ENCODE measurements at places on chromosomes 1 and 21.

- DNase-seq: no peak
These were observed 9.1 kb upstream of the LCE2D start for GRCh38 chr1:152654110-152654509.

- DNase-seq: no peak
These were observed 359 bp downstream of the LRRC3 start for GRCh38 chr21:44455524-44456213.

- DNase-seq: no peak
These were observed 34.2 kb downstream of the SLC19A1 start for GRCh38 chr21:45507888-45508508.

GRCh38 chr1:8021676-8022266 lies 4.3 kb downstream of the ERRFI1 start:
- DNase-seq: no peak

- no peak for DNase-seq
These were observed 20.6 kb upstream of the PGD start for GRCh38 chr1:10378081-10378841.

DNA sequence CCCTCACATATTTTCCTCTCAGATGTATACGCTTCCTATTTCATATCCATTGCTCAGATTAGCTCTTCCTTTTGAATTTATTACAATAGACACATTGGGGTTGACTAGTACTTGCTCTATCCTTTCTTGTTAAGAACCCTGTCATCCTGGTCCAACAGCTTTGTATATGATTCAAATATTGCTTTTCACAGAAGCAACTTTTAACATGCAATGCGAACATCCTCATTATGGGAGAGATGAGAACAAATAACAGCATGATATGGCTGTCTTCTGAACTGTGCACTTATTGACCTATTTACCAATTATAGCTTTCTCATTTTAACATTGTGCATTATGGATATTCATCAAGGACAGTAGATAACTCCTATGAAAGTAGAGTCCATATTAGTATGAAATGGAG lies 510.8 kb downstream of the PTPRC start:
- no peak for DNase-seq

- no peak for DNase-seq
These were observed 32.0 kb downstream of the PLXNA2 start for GRCh38 chr1:208211921-208212843.

DNA sequence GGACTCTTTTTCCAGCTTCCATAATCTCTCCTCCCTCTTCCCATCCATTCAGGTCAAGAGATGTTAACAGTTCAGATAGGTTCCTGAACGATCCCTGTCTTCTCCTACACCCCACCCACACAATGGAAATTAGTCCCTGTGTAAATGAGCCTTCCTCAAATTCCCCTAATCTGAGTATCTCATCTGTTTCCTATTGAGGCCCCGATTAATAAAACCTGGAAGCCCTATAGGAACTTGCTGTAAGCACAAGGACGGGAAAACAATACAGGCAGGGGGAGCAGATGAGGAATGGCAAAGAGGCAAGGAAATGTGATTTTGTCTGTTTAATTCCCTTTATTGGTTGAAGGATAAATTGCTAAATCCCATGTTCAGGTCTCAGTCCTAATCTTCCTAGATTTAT lies 7.1 kb upstream of the GPX7 start:
- DNase-seq: no peak

- no peak for DNase-seq
These were observed 15.2 kb upstream of the KDM4A start for GRCh38 chr1:43634721-43635120.

GRCh38 chr1:210910020-210910575 lies 223.8 kb downstream of the KCNH1 start:
- DNase-seq: no peak

DNA sequence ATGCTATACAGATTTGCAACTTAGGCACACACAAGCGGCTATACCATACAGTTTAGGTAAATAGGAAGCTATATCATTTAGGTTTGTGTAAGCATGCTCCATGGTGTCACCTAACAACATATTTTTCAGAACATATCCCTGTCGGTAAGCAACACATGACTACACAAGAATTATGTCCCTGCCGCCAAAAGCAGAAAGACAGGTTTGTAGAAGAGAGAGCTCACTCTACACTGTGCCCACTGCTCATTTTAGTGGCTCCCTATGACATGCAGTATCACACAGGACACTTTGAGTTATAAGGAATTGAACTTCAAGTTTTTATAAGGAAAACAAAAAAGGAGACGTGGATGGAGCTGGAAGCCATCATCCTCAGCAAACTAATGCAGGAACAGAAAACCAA lies 132.5 kb upstream of the KAZN start:
- peak; percentile 3 for DNase-seq

GRCh38 chr1:185377831-185378230 lies 60.8 kb upstream of the IVNS1ABP start:
- no peak for DNase-seq

GRCh38 chr1:172398193-172398592 lies 22.3 kb upstream of the C1orf105 start:
- no peak for DNase-seq

GRCh38 chr1:143651350-143651992 lies 320.3 kb downstream of the FAM72C start:
- no peak for DNase-seq

- DNase-seq: no peak
These were observed 15.5 kb upstream of the CNN3 start for GRCh38 chr1:94942171-94943128.

- no peak for DNase-seq
These were observed 17.8 kb upstream of the MYCL start for GRCh38 chr1:39919545-39919944.

DNA sequence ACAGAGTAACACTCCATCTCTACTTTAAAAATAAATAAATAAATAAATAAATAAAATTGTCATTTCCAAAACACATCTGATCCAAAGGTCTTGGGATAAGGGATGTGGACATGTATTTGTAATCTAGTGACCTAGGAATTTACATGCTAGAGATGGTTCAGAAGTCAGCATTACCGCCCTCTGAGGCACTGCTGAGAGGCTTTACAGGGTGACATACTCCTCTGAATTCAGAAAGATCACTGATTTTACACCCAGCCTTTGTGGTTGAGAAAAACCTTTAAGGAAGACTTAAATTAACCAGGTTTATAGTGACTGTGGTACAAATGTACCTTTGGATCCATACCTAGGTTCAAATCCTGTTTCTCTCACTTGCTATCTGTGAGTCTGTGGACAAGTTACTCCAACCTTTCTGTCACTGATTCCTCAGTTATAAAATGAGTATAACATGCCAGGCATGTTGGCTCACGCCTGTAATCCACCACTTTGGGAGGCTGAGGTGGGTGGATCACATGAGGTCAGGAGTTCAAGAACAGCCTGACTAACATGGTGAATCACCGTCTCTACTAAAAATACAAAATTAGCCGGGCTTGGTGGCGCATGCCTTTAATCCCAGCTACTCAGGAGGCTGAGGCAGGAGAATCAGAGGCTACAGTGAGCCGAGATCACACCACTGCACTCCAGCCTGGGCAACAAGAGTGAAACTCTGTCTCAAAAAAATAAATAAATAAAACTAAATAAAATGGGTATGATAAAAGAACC lies 20.1 kb downstream of the OSBPL9 start:
- no peak for DNase-seq

DNA sequence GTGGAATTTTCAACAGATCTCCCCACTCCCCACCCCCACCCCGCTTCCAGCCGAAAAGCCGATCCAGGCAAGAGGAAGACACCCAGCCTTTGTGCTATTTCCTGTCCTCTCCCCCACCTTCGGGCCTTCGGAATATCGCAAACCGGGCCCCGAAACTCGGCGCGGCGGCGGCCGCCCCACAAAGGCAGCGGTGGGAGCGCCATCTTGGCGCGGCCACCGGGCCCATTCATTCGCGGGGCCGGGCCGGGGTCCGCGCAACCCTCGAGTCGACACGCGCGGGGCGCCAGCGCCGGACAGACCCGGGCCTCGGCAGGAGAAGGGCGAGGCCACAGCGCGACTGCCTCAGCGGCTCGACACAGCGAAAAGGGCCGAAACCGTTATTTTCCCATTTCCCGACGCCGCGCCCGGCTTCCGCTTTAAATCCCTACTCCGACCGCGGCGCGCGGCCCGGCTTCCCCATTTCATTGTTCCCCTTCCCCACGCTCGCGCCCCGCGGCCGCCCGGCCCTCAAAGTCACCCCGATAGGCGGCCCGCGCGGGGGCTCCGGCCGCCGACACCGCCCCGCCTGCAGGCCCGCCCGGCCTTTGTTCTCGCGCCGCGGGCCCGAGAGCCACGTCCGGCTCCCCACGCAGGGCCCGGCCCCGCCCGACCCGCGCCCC lies 911 bp downstream of the GNB1 start:
- no peak for DNase-seq

- DNase-seq: no peak
These were observed 241.9 kb downstream of the DNM3 start for GRCh38 chr1:172083191-172083590.

DNA sequence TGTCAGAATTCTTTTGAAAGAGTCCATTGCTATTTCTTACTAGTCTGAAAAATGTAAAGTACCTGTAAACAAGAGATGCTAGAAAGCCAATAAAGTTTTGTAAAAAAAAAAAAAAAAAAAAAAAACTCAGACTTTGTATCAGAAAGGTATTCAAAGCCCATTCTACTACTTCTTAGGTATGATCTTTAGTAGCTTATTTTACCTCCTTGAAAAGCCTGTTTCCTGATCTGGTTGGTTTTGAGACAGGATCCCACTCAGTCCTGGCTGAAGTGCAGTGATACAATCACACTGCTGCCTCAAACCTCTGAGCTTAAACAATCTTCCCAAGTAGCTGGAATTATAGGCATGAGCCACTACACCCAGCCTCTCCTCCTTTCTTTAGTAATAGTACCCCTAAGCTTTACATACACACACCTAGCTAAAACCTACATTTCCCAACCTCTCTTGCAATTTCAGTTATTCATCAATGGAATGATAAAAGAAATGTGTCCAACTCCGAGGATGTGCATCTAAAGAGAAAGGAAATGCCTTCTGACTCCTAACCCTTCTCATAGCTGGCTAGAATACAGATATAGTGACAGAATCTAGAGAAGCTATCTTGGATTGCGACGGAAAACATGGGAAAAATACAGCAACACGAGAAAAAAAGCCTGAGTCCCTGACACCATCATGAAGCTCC lies 30.6 kb downstream of the EPS15 start:
- DNase-seq: no peak

- no peak for DNase-seq
These were observed 359.0 kb downstream of the HHAT start for GRCh38 chr1:210687582-210688279.

DNA sequence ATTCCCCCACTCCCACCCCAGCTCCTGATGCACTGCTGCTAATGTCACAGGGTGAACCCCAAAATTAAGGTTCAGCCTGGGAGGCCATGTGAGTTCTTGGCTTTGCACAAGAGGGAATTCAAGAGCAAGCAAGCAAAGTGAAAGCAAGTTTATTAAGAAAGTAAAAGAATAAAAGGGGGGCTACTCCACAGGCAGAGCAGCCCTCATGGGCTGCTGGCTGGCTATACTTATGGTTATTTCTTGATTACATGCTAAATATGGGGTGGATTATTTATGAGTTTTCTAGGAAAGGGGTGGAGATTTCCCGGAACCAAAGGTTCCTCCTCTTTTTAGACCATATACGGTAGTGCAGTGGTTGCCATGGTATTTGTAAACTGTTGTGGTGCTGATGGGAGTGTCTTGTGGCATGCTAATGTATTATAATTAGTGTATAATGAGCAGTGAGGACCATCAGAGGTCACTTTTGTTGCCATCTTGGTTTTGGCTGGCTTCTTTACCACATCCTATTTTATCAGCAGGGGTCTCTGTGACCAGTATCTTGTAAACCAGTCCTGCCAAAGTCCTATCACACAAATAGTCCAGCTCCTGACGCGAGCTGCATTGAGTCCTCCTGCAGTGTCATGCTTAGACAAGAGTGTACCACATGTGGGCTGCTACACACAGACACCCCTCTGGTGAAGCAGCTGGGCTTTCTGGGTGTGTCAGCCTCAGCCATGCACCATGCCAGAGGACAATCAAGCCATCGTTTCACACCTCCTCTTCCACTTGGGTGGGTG lies 46.4 kb upstream of the CSF1 start:
- no peak for DNase-seq

DNA sequence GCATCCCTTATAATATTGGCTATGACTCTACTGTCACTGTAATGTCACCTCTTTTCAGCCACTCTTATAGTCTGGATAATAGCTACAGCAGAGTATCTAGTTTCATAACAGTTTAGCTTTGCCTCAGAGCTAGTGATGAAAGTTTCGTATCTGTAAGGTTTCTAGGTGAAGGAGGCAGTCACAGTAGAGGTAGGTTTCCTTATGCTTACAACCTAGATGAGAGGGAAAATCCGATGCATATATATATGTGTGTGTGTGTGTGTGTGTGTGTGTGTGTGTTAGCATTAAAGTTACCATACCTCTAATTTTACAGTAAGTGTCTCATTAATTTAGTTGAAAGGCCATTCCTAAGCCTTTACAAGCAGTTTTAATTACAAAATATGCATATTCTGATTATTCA lies 2.2 kb upstream of the TOR1AIP2 start:
- DNase-seq: no peak

DNA sequence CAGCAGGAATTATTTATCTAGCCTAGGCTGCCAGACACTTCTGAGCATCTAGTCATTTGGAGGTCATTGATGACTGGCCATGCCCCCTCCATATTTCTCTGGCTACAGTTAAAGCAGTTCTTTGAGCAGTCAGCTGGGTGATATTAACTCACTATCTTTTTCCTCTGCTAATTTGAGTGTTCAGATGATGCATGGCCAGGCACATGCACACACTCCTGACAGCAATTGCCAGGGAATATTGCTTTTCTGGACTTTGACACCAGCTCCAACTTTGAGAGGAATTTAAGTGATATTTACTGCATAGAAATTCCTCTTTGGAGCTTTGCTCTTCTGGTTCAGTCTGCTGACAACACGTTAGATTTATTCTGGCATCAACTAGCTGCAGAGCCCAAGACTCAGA lies 52.6 kb downstream of the CD247 start:
- no peak for DNase-seq

- DNase-seq: no peak
These were observed 52.9 kb downstream of the L1TD1 start for GRCh38 chr1:62247391-62248168.

DNA sequence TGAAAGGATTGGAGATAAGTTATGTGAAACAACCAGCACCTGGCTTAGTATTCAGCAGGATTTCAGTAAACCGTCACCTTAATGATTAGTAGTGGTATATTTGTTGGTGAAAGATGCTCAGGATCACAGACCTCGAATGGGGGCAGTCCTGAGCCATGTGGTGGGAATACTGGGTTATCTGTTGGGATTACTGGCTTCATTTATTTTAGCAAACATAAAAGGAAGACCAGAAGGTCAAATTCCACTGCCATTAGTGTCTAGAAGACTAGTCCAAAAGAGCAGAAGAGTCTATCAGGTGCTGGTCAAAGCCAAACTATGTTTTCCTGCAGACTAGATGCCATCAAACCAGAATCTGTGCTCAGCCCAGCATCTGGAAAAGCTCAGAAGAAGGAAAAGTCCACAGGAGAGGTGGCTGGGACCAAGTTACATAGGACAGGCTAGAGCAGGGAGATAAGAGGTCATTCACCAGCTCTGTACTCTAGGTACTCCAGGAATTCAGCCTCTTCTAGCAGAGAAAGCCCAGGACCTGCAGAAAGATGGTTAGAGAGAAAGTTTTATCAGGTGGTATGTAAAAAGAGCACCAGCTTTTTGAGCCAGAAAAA lies 343.4 kb downstream of the PLPP3 start:
- no peak for DNase-seq

- no peak for DNase-seq
These were observed 663 bp downstream of the CAMTA1 start for GRCh38 chr1:6785728-6786505.
